ENCODE measurements at places on chromosomes 2 and 18.
A peak's percentile ranks its signal among the peaks of the same experiment; 100 is the strongest.

GRCh38 chr2:238281826-238282480 lies 6.5 kb downstream of the PER2 start:
- H3K4me3 ChIP-seq, result no peak overlapping the region
- no peaks in the 10 kb centered on the region for H3K27me3 ChIP-seq
- H3K36me3 ChIP-seq, result peaks cover 3% of the 10 kb centered on the region
- no peak overlapping the region for H3K27ac ChIP-seq
- H3K4me1 ChIP-seq, result peaks cover 19% of the 10 kb centered on the region

GRCh38 chr2:217064234-217065011 lies 204.6 kb upstream of the TNP1 start:
- H3K4me1 ChIP-seq, result no peaks in the 10 kb centered on the region
- no peak overlapping the region for H3K4me3 ChIP-seq
- no peak overlapping the region for H3K27ac ChIP-seq
- no peaks in the 10 kb centered on the region for H3K36me3 ChIP-seq
- H3K27me3 ChIP-seq, result peaks cover 11% of the 10 kb centered on the region
- DNase-seq, result no peak

GRCh38 chr2:86186431-86186830 lies 8.8 kb downstream of the IMMT start:
- H3K4me1 ChIP-seq, result peaks cover 17% of the 10 kb centered on the region
- DNase-seq, result no peak
- no peak overlapping the region for H3K4me3 ChIP-seq
- H3K27ac ChIP-seq, result no peak overlapping the region
- H3K27me3 ChIP-seq, result no peaks in the 10 kb centered on the region

DNA sequence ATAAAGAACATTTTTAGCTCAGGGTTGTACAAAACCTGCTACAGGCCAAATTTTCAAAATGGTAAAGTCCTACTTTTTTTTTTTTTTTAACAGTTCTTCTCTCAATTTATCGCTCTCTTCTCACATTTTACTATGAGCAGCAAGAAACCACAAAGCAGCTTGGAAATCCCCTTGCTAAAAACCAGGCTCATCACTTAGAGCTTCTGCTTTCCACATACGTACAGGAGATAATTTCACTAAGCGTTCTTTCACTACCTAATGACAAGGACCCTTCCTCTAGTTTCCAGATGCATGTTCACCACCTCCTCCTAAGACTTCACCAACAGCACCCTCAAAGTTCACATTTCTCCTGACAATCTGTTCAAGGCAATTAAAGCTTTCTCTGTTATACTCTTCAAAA lies 294.9 kb upstream of the CYRIA start:
- peak; percentile 62 for DNase-seq
- no peaks in the 10 kb centered on the region for H3K36me3 ChIP-seq
- no peaks in the 10 kb centered on the region for H3K4me1 ChIP-seq
- no peak overlapping the region for H3K4me3 ChIP-seq

DNA sequence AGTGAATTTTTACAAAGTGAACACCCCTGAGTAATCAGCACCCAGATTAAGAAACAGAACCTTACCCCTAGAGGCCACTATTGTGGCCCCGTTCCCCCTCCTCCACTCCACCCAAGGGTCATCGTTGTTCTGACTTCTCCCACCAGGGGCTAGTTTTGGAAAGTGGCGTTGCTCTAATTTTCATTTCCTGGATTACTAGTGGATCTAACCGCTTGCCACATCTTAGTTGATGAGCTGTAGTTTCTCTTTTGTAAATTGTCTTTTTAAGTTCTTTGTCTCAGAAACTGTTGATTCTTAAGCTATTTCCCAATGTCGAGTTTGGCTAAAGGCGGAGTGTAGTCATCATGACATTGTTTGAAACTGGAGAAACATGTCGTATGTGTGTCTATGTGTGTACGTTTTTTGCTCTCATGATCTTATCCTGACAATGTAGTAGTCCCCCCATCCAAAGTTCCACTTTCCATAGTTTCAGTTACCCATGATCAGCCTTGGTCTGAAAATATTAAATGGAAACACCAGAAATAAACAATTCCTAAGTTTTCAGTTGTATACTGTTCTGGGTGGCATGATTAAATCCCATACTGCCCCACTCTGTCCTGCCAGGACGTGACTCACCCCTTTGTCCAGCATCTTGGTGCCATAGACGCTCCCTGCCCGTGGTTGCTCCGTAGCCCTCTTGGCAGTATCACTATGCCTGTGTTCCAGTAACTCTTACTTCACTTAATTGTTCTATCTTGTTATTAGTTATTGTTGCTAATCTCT lies 71.0 kb upstream of the SP3 start:
- no peak overlapping the region for H3K4me3 ChIP-seq
- H3K4me1 ChIP-seq, result peaks cover 24% of the 10 kb centered on the region
- H3K27ac ChIP-seq, result no peak overlapping the region
- H3K36me3 ChIP-seq, result no peaks in the 10 kb centered on the region

DNA sequence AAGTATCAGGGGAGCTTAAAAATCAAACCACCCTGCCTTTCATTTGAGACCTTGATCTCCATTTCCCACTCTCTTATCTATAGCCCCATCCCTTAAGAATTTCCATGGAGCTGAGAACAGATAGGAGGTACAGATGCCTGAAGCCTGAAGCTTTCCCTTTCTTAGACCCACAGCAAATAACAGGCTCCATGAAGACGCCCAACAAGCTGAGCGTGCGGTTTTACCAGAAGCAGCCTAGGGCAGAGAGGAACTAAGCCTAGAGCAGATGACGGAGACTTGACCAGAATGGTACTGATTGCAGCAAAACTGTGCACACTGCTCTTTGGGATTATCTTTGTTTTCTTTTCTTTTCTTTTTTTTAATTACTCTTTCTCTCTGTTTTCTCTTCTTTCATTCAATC lies 1.7 kb upstream of the ERBB4 start:
- H3K36me3 ChIP-seq, result no peaks in the 10 kb centered on the region
- peaks cover 16% of the 10 kb centered on the region for H3K27me3 ChIP-seq
- no peak overlapping the region for H3K27ac ChIP-seq
- H3K4me3 ChIP-seq, result no peak overlapping the region
- H3K4me1 ChIP-seq, result peaks cover 30% of the 10 kb centered on the region

DNA sequence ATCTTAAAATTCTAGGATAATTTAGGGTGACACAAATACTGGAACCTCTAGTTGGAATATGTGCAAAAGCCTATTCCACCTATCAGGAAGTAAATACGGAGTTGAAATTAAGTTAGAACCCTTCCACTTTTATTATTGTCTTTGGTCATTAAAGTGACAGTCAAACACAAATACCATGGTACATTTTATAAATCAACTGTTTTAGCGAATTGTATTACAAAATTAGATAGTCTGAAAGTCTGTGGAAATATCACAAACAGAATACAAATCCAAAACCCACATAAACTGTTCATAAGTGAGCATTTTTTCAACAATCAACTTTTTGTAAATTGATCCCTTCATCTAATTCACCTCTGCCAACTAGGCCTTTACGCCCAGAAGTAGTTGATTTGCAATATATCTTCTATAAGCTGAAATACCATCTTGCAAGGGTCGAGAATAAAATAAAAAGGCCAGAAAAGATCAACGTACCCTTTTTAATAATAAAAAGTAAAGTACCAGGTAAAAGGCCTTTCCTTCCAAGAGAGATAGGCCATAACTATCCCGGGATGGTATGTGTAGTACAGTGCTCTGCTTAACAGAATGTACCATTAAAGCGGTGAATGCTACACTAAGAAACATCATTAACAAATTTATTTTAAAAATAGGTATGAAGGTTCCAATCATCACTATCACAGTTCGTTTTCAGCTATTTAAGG lies 1.3 kb downstream of the USP34 start:
- DNase-seq, result no peak
- peaks cover 12% of the 10 kb centered on the region for H3K4me1 ChIP-seq
- H3K36me3 ChIP-seq, result no peaks in the 10 kb centered on the region
- H3K27me3 ChIP-seq, result no peaks in the 10 kb centered on the region
- H3K4me3 ChIP-seq, result peak overlapping the region; percentile 93

- H3K36me3 ChIP-seq, result no peaks in the 10 kb centered on the region
- no peaks in the 10 kb centered on the region for H3K4me1 ChIP-seq
- H3K27me3 ChIP-seq, result no peaks in the 10 kb centered on the region
- no peak overlapping the region for H3K4me3 ChIP-seq
Measured at GRCh38 chr18:8724452-8724851, 19.1 kb downstream of the MTCL1 start.

- peaks cover 3% of the 10 kb centered on the region for H3K27me3 ChIP-seq
- no peak overlapping the region for H3K27ac ChIP-seq
- no peak overlapping the region for H3K4me3 ChIP-seq
- peak; percentile 16 for DNase-seq
Measured at GRCh38 chr2:175282300-175282699, 100.8 kb upstream of the ATP5MC3 start.

GRCh38 chr18:58593938-58594337 lies 35.0 kb downstream of the ALPK2 start:
- no peaks in the 10 kb centered on the region for H3K27me3 ChIP-seq
- H3K4me3 ChIP-seq, result no peak overlapping the region
- no peak overlapping the region for H3K27ac ChIP-seq
- no peaks in the 10 kb centered on the region for H3K36me3 ChIP-seq
- H3K4me1 ChIP-seq, result no peaks in the 10 kb centered on the region

- H3K27ac ChIP-seq, result no peak overlapping the region
- peak; percentile 15 for DNase-seq
- H3K4me3 ChIP-seq, result no peak overlapping the region
- peaks cover 2% of the 10 kb centered on the region for H3K27me3 ChIP-seq
Measured at GRCh38 chr2:224286923-224287322, 115.0 kb downstream of the FAM124B start.
